KBM-7 (cell line): ENCODE measurements at places on chromosomes 7 and 10.

DNA sequence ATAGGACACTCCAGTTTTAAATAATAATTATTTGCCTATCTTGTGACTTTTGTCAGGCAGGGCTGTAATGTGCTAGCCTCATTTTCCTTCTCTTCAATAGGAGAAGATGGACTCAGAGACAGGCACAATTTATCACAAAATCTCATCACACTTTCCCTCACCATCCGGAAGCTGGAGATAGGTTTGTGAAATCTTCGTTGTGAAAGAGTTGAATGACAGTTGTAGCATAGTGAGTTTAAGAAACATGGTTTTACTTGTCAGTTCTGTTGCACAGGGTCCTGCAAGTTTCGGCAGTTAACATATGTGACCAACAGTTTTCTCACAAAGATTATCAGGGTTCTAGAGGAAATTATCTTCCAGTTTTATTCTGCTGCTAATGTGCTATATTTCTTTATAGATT, 37.7 kb upstream of the MAP3K8 start:
- peak; percentile 26 for DNase-seq

DNA sequence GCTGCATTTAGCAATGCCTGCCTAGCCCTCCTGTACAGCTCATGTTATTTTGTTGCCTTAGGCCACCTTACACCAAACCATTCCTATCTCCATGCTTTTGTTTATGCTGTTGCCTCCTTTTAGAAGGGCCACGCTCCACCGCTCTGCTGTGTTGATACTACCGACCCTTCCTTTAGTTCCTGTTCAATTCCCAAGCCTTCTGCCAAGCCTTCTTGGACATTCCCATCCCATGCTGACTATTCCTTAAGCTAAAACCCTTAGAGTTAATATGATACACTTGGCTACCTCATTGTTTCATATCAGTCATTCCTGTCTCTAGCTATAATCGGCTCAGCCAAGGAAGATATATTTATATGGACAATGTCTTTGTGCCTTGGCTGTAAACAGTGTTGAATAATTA, 705.5 kb downstream of the LRMDA start:
- DNase-seq, result no peak

DNA sequence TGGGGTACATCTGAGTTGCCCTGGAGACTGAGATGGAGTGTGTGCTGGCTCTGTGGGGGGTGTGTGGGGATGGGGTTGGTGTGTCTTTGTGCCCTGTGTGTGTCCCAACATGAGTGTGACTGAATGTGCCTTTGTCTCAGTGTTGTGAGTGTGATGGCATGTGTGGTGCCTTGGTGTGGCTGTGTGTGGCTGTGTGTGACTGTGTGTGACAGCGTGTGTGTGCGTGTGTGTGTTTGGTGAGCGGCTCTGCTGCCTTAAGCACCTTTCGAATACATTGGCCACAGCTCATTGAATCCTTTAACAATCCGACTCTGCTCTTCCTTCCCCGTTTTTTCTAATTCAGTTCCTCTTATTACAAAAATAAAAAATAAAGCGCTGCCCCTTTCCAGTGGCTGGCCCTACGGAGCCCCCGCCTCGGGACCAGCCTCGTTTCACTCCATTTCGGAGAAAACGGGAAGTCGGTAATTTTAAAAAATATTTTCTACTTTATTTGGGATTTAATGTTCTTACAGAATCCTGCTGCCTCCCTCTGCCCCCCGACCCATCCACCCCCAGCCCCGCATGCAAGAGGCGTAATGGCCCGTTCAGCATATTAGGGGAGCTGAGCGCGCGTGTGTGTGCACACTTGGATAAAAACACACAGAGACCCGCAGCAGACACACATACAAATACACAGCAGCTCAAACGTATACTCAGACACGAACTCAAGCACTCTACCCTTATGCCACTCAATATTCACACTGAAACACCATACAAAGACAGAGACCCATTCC, 35.5 kb downstream of the HIF1AN start:
- DNase-seq, result peak; percentile 38

- no peak for DNase-seq
Measured at GRCh38 chr10:62157601-62158000, 111.0 kb downstream of the RTKN2 start.

GRCh38 chr7:40283391-40283790, 148.6 kb downstream of the SUGCT start:
- no peak for DNase-seq

GRCh38 chr10:6178581-6178980, 24.2 kb upstream of the PFKFB3 start:
- DNase-seq, result no peak

GRCh38 chr10:112565434-112566053, 118.5 kb downstream of the VTI1A start:
- DNase-seq, result peak; percentile 81

GRCh38 chr7:94433224-94433623, 38.5 kb downstream of the COL1A2 start:
- DNase-seq, result no peak

- DNase-seq, result no peak
Measured at GRCh38 chr10:693506-693905, 4.0 kb upstream of the DIP2C start.
